ENCODE measurements at places on chromosomes 7 and 10. TPM values are rescaled to one million over a fixed set of nuclear protein-coding genes. Genes with fewer than 3 reads are reported as not detected.

- DNase-seq: no peak
Measured at GRCh38 chr7:157088136-157088535, 50.6 kb upstream of the UBE3C start.

DNA sequence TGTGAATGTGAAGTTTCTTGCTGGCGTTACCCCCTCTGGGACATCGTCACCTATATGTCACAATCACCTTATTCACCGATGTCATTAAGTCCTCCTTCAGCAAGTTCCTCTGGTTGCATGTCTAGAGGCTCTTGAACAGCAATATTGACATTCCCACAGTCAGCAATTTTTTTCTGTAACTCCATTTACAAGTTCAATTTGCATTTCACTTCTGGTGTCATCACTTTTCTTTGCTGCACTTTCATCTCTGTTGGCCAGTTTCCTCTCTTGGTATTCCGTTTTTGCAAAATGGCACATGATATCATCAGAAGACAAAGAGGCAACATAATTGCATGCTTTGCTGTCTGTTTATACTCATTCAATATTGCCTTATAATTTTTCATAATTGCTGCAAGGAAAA, 69.8 kb downstream of the SRI start:
- no peak for DNase-seq

DNA sequence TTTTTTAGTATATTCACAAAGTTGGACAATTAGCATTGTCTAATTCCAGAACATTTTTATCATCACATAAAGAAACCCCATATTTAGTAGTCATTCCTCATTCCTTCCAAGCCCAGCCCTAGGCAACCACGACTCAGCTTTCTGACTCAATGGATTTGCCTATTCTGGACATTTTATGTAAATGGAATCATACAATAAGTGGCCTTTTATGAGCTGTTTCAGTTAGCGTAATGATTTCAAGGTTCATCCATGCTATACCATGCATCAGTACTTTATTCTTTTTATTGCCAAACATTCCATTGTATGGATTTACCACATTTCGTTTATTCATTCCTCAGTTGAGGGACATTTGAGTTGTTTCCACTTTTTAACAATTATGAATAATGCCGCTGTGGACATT, 249.2 kb downstream of the DYNC1I1 start:
- DNase-seq: no peak

GRCh38 chr7:148391591-148391990, 199.0 kb upstream of the C7orf33 start:
- no peak for DNase-seq

DNA sequence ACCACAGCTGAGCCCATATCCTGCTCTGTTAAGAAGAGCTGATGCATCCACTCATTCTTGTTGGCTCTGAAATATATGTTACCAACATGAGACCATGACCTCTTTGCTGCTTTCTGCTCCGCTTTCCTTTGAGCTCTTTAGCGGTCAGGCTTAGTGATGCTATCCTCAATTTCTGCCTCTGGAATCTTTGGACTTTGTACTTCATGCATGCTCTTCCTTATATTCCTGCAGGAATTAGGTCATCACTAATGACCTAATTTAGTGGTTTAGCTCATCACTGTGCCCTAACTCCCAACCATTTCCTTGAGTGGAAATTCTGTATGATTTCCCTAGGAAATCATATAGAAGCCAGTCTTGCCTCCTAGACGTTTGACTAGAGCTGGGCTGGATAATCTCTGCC, 119.5 kb downstream of the AOAH start:
- no peak for DNase-seq

GRCh38 chr7:54349229-54349628, 192.9 kb upstream of the VSTM2A start:
- DNase-seq: no peak

GRCh38 chr10:17061418-17061817, 68.2 kb downstream of the CUBN start:
- no peak for DNase-seq

DNA sequence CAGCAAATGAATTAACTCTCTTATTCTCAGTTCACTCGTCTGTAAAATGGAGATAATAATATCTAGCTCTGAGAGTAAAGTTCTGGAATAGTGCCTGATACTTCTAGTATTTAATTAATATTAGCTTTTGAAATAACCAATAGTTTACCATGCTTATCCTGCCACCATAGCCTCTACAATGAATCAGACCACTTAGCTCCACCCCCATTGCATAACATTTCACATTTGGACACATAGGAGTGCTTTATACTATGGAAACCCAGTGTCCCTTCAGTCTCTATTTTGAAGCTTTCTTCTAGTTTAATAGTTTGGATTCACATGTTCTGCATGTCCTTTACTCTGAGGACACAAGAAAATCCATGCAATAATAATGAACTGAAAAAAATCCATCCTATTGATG, 427.3 kb upstream of the C7orf33 start:
- DNase-seq: no peak

DNA sequence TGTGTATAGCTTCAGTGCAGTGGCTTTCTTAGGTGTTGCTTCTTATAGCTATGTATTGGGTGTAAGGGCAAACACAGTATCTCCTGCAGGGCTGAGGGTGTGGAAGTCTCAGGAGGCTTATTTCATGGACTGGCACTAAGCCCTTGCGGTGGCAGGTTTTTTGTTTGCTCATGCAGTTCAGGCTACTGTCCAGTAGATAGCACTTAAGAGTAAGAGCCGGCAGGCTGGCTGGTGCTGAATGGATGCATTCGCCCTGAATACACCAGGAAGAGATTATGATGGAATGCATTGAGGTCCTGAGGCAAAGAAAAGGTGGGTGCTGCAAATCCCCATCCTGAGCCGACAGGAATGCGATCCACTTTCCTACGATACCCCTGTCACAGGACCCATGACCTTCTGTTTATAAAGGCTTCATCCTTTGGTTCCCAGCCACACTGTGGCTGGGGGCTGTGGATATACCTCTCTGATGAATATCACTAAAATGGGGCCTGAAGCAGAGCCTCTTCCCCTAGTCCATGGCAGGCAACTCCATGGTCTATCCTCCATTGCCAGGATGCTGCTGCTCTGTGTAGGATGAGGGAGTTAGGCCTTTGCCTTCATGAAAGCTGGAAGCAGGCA, 44.9 kb downstream of the ANXA8 start:
- DNase-seq: no peak

DNA sequence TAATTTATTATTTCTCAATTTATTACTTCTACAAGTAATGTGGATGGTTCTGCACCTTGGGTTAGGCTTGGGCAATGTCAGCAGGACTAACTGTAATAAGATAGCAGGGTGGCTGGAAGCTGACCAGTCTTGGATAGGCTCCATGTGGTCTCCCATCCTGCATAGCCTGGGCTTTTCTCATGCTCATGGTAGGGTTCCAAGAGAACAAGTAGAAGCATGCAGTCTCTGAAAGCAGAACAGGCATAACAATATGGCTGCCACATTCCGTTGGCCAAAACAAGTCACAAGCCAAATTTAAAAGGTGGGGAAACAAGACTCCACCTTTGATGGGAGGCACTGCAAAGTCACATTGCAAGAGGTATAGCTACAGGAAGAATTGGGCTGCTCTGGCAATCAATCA, 98.6 kb upstream of the MDFIC start:
- DNase-seq: no peak

NSUN5 gene
- 9.4 TPM for total RNA-seq

DNAJC12 gene
- 2.7 TPM for total RNA-seq

HOXA7 gene
- total RNA-seq: 1.5 TPM

ADIRF gene
- total RNA-seq: 69.2 TPM

MOGAT3 gene
- total RNA-seq: not detected

SMKR1 gene
- 0.20 TPM for total RNA-seq

Measured in skin of body (tissue), 3 donors.